ENCODE measurements at places on chromosomes 7 and 10.

GRCh38 chr7:31327071-31327470, 13.5 kb downstream of the NEUROD6 start:
- DNase-seq: no peak

- no peak for DNase-seq
These were observed 174.3 kb downstream of the ADAM12 start for GRCh38 chr10:126214021-126214420.

DNA sequence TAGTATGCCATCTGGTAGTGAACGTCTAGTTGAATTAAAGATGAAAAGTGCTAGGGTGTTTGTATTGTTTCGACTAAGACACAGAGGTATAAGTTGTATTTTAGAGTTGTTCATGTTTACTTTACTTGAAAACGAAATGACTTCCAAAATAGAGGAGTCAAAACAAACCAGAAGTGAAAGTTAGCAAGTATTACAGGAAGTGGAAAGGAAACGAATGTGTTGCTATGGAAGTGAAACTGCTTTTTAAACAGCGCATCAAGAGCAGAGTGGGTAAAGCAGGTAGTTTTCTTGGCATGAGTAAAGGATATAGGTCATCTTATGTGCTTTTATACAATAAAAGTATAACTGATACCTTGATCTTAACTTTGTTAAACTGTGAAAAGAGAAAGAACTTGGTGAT, 20.0 kb upstream of the GALNTL5 start:
- no peak for DNase-seq

DNA sequence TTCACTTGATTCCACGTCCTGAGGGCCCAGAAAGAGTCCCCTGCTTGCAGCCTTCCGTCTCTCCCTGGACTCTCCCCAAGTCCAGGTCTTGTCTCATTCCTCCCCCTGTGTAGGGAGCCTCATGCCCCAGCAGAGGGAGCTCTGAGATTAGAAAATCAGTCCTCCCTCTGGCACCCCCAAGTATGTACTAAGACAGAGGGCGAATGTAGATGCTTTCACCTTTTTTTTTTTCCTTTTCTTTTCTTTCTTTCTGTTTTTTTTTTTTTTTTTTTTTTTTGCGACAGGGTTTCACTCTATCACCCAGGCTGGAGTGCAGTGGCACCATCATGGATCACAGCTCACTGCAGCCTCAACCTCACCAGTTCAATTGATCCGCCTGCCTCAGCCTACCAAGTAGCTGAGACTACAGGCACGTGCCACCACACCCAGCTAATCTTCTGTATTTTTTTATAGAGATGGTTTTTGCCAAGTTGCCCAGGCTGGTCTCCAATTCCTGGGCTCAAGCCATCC, 10.3 kb downstream of the SFXN3 start:
- no peak for DNase-seq

DNA sequence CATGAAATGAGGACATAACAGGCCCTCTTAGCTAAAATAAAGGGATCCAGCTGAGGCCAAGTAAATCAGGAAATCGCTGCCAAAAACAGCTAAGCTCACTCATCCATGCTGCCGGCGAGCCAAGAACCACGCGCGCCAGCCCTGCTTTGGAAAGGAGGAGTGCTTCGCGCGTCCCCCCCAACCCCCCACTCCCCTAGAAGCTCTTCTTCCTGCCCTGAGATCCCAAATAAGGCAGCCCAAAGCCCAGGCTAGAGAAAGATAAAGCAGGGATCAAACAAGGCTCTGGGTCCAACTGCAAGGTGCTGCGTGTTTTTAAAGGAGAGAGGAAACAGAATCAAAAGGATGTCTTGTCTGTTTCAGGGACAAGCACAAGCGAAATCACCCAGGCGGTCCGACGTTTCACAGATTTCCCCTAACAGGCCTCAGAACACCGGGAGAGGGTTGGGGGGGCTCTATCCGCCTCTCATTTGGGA, 168.3 kb upstream of the AUTS2 start:
- DNase-seq: no peak

- no peak for DNase-seq
These were observed 97.2 kb downstream of the KMT2C start for GRCh38 chr7:152338561-152338960.
